ENCODE measurements at places on chromosomes 16 and 17.

- DNase-seq: peak; percentile 66
These were observed 172.5 kb downstream of the GRIN2A start for GRCh38 chr16:10009684-10010083.

DNA sequence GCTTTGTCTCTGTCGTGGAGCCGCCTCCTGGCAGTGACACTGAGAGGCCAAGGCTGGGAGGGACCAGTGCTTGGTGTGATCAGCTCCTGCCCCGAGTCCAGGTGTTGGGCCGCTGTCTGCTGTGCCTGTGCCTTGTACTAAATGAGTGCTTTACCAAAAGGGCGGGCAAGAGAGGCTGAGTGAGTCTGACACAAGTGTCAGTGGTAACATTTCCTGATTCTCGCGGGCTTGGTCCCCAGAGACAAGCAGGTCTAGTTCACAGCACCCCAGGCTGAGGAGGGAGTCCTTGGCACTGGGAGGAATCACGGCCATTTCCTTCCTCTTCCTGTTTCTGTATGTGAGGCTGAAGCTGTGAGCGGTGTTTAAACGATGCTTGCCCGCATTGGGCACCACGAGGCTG lies 30.2 kb downstream of the PLD6 start:
- DNase-seq: no peak

- DNase-seq: no peak
These were observed 2.9 kb downstream of the RPL38 start for GRCh38 chr17:74206332-74206818.

DNA sequence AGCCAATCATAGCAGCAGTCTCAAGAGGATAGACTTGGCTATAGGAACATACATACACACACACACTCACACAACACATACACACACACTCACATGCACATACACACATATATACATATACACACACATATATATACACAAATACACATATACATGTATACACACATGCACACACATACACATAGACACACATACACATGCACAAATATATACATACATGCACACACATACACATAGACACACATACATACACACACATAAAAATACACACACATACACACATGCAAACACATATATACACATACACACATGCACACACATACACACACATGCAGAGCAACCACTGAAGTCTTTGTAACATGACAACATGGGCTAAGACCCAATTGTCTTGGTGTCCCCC lies 19.7 kb downstream of the CBLN1 start:
- no peak for DNase-seq

DNA sequence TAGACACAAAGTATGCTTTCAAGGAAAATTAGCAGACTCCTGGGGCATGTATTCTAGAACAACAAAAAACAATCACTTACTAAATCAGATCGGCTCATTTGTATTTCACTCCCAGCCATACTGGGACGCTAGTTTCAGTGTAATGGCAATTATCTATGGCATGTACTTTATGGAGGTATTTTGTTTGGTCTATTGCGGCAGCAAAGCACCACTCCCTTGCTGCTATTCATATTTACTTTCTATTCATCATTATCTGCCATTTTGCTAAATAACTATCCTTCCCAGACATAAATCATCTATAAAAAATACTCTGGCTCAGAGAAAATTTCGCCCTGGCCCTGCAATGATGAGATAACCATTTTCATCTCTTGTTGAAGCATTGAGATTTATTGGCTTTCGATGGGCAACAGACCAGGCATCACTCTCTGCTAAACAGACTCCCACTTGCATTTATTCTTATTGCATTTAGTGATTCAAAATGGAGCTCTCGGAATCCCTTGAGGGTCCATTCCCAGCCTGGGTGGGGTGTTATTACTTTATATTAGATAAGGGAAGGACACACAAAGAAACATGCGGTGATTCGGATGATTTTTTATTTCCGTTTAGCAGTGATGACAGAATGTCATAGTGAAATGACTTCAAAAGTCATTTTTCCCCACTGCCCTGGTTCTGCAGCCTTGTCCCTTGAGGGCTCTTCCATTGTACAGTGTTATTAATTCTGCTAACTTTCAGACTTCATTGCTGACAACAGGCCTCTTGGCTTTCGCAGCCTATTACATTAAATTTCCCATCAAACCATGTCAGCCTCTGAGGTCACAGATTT lies 225.8 kb downstream of the IRX3 start:
- DNase-seq: no peak

DNA sequence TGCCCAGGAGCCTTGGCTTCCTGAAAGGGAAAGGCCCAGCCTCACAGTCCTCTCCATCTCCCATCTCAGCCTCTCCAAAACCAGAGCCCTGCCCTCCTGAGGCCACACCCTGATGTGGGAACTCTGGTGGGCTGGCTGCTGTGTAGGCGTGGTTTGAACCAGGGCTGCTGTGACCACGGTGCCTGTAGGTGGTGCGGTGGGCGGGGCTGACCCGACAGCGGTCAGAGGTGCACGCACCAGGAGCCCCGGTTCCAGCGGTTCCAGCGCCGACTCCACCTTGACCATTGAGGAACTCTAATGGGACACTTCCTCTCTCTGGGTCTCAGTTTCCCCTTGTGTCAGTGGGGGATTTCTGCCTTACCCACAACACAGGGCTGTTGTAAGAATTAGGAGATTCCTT lies 2.4 kb downstream of the RAP1GAP2 start:
- DNase-seq: no peak

DNA sequence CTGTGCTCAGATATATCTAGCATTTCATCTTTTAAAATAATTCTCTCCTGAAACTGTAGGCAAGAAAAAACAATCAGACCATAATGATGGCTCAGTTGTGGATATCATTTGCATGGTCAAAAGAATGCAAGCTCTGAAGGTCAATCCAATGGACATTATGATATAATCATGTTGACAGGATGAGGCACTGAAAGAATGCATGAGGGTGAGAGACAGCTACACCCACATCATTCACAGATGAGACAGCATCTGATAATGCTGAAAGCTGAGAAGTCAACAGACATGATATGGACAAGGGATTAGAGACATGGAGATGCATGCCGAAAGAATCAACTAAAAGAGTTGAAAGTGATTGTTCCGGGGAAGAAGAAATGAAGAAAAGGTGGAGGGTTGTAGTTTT lies 346.4 kb upstream of the CDH5 start:
- no peak for DNase-seq

- no peak for DNase-seq
These were observed 6.3 kb downstream of the BCAR1 start for GRCh38 chr16:75244844-75245758.

DNA sequence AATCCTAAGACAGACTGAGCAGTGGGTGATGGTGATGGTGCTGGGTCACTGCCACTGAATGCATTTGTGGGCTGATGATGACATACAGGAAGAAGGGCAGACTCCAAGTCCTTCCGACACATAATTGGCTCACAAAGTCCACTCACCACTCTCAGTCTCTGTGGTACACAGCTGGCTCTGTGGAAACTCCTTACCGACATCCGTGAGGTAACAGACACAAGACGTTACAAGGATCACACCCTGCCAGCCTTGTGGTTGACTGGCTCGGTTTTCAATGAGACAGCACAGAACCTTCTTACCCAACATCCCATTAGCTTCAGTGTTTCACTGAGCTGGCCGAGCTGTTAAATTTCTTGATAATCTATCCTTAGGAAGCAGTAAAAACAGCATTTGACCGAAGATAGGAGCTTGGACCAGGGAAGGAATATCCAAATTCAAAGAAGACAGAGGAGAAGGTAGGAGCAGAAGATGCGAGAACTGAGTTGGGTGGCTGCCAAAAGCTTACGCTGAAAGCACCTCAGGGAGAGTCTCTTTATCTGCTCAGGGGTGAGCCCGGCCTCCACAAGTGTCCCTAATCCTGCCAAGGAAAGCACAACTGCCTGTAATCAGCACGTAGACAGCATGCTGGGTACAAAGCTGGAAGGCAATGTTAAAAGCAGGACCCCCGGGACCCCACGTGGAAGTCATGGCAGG lies 5.5 kb upstream of the MXRA7 start:
- no peak for DNase-seq

- DNase-seq: no peak
These were observed 1.6 kb upstream of the XPO6 start for GRCh38 chr16:28213396-28213795.

- no peak for DNase-seq
These were observed 102.8 kb upstream of the KCNJ16 start for GRCh38 chr17:69972251-69972650.

DNA sequence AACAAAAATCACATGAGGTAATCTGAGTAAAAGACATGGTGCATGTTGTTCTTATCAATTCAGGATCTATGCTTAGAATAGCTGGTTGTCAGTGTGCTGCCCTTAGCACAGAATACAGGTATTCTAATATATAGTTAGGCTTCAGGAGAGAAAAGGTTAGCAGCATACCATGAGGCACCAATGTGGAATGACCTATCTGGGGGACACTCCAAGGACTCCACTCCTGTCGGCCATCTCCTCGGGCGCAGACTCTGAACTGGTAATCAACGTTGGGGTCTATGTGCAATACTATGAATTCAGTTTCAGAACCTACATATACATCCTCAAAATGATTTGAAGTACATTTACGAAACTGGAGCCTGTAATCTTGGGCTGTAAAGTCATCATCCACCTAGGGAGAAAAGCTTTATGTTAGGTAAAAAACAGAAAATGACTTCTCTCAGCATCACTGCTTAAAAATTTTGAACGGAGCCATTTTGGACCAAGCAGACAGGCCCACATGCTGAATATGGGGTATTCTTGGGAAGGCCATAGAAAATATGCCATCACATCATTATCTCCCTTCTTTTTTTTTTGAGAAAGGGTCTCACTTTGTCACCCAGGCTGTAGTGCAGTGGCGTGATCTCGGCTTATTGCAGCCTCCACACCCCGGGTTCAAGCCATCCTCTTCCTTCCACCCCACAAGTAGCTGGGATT lies 31.1 kb downstream of the CRLF3 start:
- DNase-seq: no peak

DNA sequence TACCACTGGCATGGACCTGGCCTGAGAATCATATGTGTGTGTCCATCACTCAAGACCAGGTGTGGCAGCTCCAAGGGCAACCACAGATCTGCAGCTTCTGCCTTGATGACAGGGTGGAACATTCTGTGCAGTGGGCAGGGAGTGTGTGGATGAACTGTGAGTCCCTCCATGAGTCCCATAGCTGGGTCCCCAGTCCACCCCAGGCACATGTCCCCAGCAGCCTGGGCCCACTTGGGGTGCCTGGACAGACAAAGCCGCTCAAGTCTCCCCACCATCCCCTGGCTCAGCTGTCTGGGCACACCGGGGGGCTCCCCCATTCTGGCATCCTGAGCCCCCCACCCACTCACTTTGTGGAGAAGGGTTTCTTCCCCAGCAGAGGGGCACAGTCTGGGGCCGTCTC lies 4.6 kb upstream of the KRT16 start:
- DNase-seq: no peak

- DNase-seq: no peak
These were observed 299.0 kb downstream of the CEP112 start for GRCh38 chr17:65892912-65893377.

DNA sequence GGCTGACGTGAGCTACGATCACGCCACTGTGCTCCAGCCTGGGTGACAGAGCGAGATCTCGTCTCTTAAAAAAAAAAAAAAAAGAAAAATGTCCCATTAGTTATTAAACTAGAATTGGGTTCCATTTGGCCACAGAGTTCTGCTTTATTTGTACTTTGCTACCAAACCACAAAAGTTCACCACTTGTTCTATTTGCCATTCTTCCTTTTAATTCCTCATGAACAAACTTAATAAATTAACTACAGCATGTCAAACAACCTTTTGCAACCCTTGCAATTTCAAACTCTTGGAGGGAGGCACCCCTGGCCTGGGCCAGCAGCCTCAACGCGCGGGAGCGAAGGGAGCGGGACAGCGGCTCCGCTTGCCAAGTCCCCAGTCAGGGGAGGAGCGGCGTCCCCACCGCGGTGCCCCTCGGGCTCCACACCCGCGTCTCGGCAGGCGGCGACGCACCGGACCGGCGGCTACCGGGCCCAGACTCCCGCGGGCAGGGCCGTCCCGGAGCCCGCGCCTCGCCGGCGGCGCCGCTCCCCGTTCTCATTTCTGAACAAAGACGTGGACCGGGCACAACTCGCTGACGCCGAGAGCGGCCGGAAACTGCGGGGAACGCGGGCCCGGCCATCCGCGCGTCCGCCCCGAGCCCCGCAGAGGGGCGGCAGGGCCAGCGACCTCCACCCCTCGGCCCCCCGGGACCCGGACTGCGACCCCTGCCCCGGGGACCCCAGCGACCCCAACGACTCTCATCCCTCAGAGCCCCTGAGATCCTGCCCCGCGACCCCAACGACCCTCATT lies 775 bp downstream of the CYTH1 start:
- DNase-seq: no peak

- no peak for DNase-seq
These were observed 47.0 kb upstream of the FBXO47 start for GRCh38 chr17:39014044-39014794.

DNA sequence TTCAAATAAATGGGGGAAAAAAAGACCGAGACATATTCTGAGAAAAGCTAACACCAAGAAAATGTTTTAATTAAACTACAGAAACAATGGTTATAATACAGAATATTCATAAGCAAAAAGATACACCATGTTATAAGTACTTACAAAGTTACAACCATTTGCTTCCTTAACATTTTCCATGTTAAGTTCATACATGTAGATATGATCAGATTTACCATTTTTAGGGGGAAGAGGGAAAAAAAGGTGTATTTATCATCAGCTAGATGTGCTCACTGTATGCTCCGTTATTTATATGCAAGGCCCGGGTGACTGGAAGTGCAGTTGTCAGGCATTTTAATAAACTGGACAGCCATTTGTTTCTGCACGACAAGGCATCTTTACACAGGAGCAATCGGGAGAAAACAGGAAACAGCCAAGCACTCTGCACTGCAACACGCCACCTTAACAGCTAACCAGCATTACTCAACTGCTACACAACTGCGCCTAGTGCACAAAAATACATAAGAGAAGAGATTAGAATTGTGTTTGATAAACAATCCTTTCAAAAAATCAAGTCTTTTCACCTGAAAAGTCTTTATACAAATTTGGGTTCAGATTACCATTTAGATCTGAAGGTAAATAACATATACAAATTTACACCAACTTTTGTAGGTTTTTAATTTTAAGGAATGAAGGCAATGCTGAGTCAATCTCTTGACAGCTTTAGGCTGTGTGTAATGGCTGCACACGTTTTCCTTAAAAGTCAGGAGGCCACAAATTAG lies 2.9 kb downstream of the SRSF2 start:
- DNase-seq: no peak

All from NCI-H2029 treated with DMSO at 0.1 percent for 48 hours (cell line).